ENCODE measurements at places on chromosomes 5 and 9. TPM values are rescaled to one million over a fixed set of nuclear protein-coding genes. Genes with fewer than 3 reads are reported as not detected.

GRCh38 chr5:76685704-76686103 lies 30.2 kb upstream of the F2R start:
- H3K27me3 ChIP-seq: no peaks in the 10 kb centered on the region
- no peaks in the 10 kb centered on the region for H3K4me1 ChIP-seq
- peaks cover 55% of the 10 kb centered on the region for H3K36me3 ChIP-seq
- H3K27ac ChIP-seq: no peak overlapping the region
- H3K4me3 ChIP-seq: no peak overlapping the region

DNA sequence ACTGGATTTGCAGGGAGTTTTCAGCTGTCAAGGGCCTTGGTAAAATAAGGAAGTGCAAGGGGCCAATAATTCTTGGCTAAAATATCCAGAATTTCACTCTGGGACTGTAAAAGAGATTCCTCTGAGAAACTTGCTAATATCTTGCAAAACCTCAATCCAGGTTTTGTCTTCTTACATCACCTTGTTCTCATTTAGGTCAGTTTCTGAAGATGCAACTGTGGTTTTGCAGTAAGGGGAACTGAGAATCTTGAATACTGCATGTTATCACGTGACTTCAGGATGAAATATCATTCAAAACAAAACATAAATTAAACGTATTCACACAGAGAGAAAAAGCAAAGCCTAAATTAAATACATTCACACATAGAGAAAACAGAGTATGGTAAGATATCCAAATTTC lies 35.0 kb upstream of the RIC1 start:
- no peak overlapping the region for H3K4me3 ChIP-seq
- H3K27ac ChIP-seq: no peak overlapping the region
- DNase-seq: no peak

DNA sequence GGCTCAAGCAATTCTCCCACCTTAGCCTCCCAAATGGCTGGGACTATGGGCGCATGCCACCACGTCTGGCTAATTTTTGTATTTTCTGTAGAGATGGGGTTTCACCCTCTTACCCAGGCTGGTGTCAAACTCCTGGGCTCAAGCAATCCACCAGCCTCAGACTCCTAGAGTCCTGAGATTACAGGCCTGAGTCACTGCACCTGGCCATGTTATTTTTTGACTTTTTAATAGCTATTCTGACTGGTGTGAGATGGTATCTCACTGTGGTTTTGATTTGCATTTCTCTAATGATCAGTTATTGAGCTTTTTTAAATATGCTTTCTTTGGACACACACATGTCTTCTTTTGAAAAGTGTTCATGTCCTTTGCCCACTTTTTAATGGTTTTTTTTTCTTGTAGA lies 38.2 kb downstream of the FBXW2 start:
- no peak for DNase-seq
- H3K27me3 ChIP-seq: no peaks in the 10 kb centered on the region
- H3K4me3 ChIP-seq: no peak overlapping the region
- H3K27ac ChIP-seq: no peak overlapping the region
- H3K4me1 ChIP-seq: peaks cover 7% of the 10 kb centered on the region
- H3K36me3 ChIP-seq: peaks cover 3% of the 10 kb centered on the region

DNA sequence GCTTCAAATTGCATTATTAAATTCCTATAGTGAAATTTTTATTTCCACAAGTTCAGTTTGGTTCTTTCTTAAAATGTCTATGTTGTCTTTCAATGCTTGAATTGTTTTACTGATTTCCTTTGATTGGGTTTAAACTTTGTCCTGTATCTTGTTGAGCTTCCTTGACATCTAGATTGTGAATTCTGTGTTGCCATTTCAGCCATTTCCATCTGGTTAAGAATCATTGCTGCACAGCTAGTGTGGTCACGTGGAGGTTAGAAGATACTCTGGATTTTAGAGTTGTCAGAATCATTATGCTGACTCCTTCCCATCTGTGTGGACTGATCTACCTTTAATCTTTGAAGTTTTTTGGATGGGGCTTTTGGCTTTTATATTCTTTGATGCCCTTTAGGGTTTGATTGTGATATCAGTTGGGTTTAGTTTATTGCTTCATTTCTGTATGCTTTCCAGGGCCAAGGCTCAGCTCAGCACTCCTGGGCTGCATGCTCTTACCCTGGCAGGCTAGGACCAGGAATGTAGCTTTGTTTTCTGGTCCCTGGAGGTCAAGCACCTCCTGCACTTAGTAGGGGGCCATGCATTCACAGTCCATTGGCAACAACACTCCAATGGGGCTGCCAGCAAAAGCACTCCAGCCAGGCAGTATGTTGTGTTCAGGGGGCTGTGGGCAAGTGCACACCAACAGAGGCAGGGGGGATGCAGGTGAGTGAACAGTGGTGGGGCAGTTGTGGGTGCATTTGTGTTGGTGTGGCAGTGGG lies 141.4 kb downstream of the PRR16 start:
- no peaks in the 10 kb centered on the region for H3K27me3 ChIP-seq
- H3K4me1 ChIP-seq: no peaks in the 10 kb centered on the region
- H3K4me3 ChIP-seq: no peak overlapping the region
- DNase-seq: no peak
- H3K36me3 ChIP-seq: no peaks in the 10 kb centered on the region
- H3K27ac ChIP-seq: no peak overlapping the region

DNA sequence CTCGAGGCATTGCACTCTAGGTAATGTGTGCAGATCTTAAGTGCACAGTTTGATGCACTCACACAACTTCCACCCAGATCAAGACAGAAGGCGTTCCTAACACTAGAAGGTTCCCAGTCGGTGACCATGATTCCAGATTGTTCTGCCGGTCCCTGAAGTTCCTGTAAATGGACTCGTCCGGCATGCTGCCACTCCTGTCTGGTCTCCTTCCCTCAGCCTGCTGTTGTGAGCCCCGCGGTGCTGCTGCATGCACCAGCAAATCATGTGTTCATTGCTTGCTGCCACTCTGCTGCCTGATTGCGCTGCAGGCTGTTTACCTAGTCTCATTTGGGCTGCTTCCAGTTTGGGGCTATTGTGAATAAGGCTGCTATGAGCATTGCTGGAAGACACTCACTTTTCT lies 11.5 kb downstream of the STKLD1 start:
- H3K4me3 ChIP-seq: no peak overlapping the region
- DNase-seq: no peak
- no peaks in the 10 kb centered on the region for H3K27me3 ChIP-seq

- DNase-seq: no peak
- no peak overlapping the region for H3K27ac ChIP-seq
- H3K27me3 ChIP-seq: peaks cover 17% of the 10 kb centered on the region
Observed at GRCh38 chr5:151691706-151692105, 5.0 kb upstream of the SPARC start.

- DNase-seq: no peak
- H3K36me3 ChIP-seq: no peaks in the 10 kb centered on the region
- no peak overlapping the region for H3K4me3 ChIP-seq
- H3K4me1 ChIP-seq: no peaks in the 10 kb centered on the region
- no peaks in the 10 kb centered on the region for H3K27me3 ChIP-seq
Observed at GRCh38 chr5:28014779-28015178, 976.4 kb upstream of the CDH9 start.

DNA sequence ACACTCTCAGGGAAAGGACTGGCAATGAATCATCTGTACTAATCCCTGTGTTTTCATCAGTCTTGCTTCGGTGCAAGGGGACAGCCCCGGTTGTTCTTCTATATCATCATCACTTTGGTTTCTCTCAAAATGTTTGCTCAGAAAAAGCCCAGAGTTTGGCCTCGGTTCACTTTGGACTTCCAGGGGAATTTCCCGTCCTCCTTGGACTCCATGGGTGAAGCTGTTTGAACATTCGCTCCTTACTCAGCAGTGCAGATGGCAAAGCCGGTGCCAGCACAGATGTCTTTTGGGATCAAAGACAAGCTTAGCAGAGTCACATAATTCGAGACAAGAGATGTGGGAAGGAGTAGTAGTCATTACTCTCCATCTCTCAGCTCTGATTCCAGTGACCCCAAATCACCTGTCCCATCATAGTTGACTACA lies 69.8 kb upstream of the TNFSF8 start:
- H3K4me3 ChIP-seq: no peak overlapping the region
- peaks cover 19% of the 10 kb centered on the region for H3K36me3 ChIP-seq
- no peak overlapping the region for H3K27ac ChIP-seq
- no peak for DNase-seq
- peaks cover 14% of the 10 kb centered on the region for H3K4me1 ChIP-seq

DNA sequence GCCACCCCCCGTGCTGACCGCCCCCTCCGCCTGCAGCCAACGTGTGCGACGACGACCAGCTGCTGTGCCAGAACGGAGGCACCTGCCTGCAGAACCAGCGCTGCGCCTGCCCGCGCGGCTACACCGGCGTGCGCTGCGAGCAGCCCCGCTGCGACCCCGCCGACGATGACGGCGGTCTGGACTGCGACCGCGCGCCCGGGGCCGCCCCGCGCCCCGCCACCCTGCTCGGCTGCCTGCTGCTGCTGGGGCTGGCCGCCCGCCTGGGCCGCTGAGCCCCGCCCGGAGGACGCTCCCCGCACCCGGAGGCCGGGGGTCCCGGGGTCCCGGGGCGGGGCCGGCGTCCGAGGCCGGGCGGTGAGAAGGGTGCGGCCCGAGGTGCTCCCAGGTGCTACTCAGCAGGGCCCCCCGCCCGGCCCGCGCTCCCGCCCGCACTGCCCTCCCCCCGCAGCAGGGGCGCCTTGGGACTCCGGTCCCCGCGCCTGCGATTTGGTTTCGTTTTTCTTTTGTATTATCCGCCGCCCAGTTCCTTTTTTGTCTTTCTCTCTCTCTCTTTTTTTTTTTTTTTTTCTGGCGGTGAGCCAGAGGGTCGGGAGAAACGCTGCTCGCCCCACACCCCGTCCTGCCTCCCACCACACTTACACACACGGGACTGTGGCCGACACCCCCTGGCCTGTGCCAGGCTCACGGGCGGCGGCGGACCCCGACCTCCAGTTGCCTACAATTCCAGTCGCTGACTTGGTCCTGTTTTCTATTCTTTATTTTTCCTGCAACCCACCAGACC lies 80.2 kb downstream of the NTNG2 start:
- DNase-seq: peak; percentile 71
- H3K27ac ChIP-seq: peak overlapping the region; percentile 93
- H3K4me3 ChIP-seq: peak overlapping the region; percentile 98
- no peaks in the 10 kb centered on the region for H3K36me3 ChIP-seq
- H3K27me3 ChIP-seq: peaks cover 15% of the 10 kb centered on the region

GRCh38 chr5:168273056-168273980 lies 18.1 kb upstream of the WWC1 start:
- no peak overlapping the region for H3K4me3 ChIP-seq
- H3K27ac ChIP-seq: no peak overlapping the region
- peaks cover 6% of the 10 kb centered on the region for H3K4me1 ChIP-seq
- peaks cover 11% of the 10 kb centered on the region for H3K27me3 ChIP-seq
- DNase-seq: no peak

DNA sequence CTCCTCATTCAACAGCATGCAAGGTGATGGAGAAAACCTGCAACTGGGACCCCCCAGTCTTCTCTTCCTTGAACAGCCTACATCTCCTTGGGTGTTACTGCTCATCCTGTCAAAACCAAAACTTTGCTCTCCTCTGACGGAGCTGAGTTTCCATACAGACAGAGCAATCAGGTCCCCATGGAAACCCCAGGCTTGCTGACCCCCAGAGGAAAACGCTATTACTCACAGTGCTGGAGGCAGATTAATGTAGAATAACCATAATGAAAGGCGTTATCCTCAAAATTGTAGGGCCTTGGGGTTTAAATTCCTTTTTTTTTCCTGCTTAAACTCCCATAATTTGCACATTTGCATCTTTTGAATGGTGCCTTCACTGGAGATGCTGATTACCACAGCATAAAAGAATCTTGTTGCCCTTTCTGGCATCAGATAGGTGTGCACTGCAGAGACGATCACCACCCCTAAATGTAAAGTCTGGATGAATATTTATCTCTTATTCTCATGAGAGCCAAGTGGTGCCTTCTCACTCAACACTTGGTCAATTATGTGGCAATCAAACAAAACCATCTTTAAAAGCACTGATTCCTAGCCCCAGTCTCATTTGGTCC lies 126.3 kb downstream of the MSX2 start:
- peaks cover 2% of the 10 kb centered on the region for H3K27me3 ChIP-seq
- H3K4me3 ChIP-seq: no peak overlapping the region
- H3K36me3 ChIP-seq: no peaks in the 10 kb centered on the region
- H3K27ac ChIP-seq: no peak overlapping the region
- H3K4me1 ChIP-seq: no peaks in the 10 kb centered on the region

- H3K4me3 ChIP-seq: no peak overlapping the region
- H3K4me1 ChIP-seq: no peaks in the 10 kb centered on the region
- no peaks in the 10 kb centered on the region for H3K27me3 ChIP-seq
- H3K36me3 ChIP-seq: no peaks in the 10 kb centered on the region
- no peak for DNase-seq
Observed at GRCh38 chr9:1173211-1173610, 123.1 kb downstream of the DMRT2 start.

DNA sequence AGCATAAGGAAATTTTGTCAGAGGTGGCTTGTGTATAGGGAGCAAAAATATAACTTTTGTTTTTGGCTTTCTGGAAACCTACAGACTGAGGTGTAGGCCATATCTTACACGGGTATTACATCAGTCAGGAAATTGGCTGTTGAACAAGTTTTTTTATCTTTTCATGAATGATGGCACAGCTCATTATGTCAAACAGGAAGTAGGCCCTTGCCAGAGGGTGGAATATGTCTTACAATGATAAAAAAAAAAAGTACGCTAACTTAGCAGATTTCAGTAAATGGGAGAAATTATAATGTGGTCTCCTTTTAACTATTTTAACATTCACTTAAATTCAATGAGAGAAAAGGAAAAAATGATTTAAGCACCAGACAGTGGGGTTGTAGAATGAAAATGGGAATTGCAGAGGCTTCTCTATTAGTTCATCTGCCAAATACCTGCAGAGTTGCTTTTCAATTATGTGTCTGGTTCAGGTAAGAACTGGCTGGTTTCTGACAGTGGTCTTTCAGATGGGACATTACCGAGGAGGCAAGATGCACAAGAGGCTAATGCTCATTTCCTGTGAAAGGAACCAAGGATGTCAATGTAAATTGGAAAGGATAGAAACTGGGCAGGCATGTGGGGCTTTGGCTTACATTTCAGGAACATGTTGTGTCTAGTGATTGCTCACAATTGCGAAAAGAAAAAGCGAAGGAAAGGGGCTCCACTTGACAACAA lies 169.9 kb downstream of the NNT start:
- H3K4me3 ChIP-seq: no peak overlapping the region
- peaks cover 3% of the 10 kb centered on the region for H3K27me3 ChIP-seq
- H3K27ac ChIP-seq: peak overlapping the region; percentile 49

NAIF1 gene
- total RNA-seq: 13.2 TPM

DOCK8 gene
- 318 TPM for total RNA-seq

TMC1 gene
- total RNA-seq: not detected
